ENCODE measurements at places on chromosomes 6 and 20. TPM values are rescaled to one million over a fixed set of nuclear protein-coding genes. Genes with fewer than 3 reads are reported as not detected.

TRIM15 gene
- not detected for total RNA-seq

SUMO4 gene
- 10.2 TPM for total RNA-seq

TMEM170B gene
- 3.2 TPM for total RNA-seq

MCCD1 gene
- not detected for total RNA-seq

ADAM33 gene
- total RNA-seq: not detected

ATRN gene
- 17.5 TPM for total RNA-seq

NKAIN4 gene
- not detected for total RNA-seq

ENPP4 gene
- 5.3 TPM for total RNA-seq

HAO1 gene
- total RNA-seq: not detected

TCF19 gene
- total RNA-seq: 9.4 TPM

CRIP3 gene
- total RNA-seq: 0.48 TPM

ARMC2 gene
- 12.7 TPM for total RNA-seq

LY6G6D gene
- total RNA-seq: not detected

ABCC10 gene
- 60.4 TPM for total RNA-seq

CDH4 gene
- total RNA-seq: 0.43 TPM

FAM209A gene
- 6.3 TPM for total RNA-seq

RIMS1 gene
- total RNA-seq: not detected

BTNL2 gene
- not detected for total RNA-seq

SLC17A3 gene
- not detected for total RNA-seq

CFB gene
- total RNA-seq: not detected

DLL1 gene
- total RNA-seq: 0.19 TPM

PAK5 gene
- total RNA-seq: not detected

HLA-DRB5 gene
- total RNA-seq: 1.3 TPM

ADGRF4 gene
- total RNA-seq: not detected

OR2H2 gene
- total RNA-seq: not detected
